ENCODE measurements at places on chromosomes 2 and 18.
A peak's percentile ranks its signal among the peaks of the same experiment; 100 is the strongest.

DNA sequence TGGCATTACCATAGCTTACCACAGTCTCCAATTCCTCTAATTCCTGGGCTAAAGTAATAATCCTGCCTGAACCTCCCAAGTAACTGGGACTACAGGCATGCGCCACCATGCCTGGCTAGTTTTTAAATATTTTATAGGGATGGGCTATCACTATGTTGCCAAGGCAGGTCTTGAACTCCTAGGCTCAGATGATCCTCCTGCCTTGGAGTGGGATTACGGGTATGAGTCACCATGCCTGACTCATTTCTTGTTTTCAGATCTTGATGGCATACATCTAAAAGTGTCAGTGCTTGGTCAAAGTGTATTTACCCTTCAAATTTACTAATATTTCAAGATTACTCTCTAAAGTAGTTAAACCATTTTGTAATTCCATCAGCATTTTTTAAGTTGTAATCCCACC is 9.4 kb upstream of the SOCS6 start:
- DNase-seq, result no peak

GRCh38 chr18:10475276-10475653 is 20.8 kb downstream of the APCDD1 start:
- no peak for DNase-seq

DNA sequence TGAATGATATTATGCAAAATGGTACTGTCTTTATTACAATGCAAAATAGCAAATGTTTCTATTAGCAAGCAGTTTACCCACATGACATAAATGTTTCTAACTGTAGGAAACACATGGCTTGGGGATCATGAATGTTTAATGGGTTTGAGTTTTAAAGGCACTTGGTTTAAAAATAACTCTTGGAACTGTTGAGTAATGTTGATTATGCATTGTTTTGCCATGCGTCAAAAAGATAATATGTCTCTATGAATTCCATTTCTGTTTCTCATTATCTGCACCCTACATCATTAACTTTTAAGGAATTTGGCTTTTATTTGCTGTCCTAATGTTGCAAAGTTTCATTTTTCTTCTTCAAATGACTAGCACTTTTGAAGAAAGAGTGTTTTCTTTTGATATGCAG is 1355.5 kb downstream of the SUCLG1 start:
- DNase-seq, result no peak

GRCh38 chr2:160584972-160585494 is 91.4 kb upstream of the RBMS1 start:
- no peak for DNase-seq

GRCh38 chr2:239144713-239144999 is 256.2 kb downstream of the HDAC4 start:
- DNase-seq, result no peak

GRCh38 chr18:73316513-73316912 is 448.7 kb upstream of the NETO1 start:
- DNase-seq, result no peak

DNA sequence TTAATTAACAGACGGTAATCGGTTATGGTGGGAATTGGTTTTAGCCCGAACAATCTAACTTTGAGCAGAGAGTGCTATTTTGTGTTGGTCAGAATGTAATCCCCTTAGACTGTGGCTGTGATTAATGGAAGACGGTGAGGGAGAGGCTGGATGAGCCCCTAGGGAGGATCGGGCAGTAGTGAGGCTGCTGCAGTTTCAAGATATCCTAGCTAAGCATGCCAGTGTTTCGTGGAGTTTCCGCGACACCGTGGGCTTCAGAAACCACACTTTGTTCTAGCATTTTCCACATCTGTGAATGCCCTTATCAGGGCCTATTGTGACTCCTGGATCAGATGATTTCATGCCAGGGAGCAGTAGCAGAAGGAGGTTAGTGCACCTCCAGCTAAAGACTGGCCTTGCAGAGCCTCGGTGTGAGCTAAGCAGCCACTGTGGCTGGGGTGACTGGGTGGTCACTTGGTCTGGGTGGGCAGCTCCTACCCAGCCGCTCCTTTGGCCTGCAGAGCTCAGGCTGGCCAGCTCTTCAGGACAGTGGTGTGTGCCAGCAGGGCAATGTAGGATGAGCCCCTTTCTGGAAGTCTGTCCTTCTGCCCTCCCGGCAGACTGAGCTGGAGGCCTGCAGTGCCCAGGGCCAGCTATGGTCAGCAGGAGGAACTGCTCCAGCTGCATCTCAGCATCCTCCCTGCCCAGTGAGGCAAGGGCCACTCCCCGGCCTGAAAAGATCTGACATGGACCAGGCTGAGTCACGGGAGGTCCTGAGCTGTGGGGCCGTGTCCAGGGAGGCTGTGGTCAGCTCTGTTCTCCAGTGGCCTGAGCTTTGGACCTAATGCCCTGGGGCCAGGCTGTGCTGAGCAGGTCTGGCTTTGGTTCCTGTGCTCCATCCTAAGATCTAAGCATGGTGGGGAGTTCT is 142.6 kb upstream of the GPC1 start:
- DNase-seq, result no peak

- no peak for DNase-seq
Observed at GRCh38 chr2:88683160-88684021, 8.1 kb upstream of the RPIA start.

DNA sequence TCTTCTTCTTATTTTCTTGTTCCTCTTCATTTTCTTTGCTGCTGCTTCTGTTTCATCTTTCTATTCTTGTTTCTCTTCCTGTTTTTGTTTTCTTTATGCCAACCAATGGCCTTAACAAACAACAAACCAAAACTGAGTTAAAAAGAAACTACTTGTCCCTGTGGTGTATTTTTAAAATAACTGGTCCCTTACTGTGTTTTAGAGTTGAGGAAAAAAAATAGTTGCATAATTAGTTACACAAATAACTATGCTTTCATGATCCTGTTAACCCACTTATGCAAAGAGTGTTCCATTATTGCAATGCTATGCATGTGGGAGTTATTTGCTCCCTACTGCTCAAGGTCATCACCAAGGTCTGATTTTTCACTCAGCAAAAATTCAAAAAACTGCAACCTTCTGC is 39.5 kb upstream of the IMP4 start:
- DNase-seq, result no peak

GRCh38 chr2:84327645-84328249 is 131.3 kb downstream of the SUCLG1 start:
- no peak for DNase-seq

GRCh38 chr2:109369671-109370191 is 240.7 kb downstream of the SH3RF3 start:
- DNase-seq, result peak; percentile 84

GRCh38 chr2:53403792-53404413 is 363.7 kb upstream of the CHAC2 start:
- DNase-seq, result no peak

- no peak for DNase-seq
Observed at GRCh38 chr2:129922571-129923264, 56.7 kb upstream of the RAB6C start.

DNA sequence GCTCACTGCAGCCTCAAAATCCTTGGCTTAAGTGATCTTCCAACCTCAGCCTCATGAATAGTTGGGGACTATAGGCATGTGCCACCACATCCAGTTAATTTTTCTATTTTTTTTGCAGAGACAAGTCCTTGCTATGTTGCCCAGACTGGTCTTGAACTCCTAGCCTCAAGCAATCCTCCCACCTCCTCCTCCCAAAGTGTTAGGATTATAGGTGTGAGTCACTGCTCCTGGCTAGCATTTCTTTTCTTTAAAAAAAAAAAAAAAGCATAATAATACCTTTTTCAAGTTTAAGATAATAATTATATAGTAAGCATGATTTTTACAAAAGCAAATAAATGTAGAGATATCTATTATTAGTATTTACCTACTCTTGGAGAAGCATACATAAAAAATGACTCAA is 36.1 kb downstream of the PPP4R1 start:
- no peak for DNase-seq

DNA sequence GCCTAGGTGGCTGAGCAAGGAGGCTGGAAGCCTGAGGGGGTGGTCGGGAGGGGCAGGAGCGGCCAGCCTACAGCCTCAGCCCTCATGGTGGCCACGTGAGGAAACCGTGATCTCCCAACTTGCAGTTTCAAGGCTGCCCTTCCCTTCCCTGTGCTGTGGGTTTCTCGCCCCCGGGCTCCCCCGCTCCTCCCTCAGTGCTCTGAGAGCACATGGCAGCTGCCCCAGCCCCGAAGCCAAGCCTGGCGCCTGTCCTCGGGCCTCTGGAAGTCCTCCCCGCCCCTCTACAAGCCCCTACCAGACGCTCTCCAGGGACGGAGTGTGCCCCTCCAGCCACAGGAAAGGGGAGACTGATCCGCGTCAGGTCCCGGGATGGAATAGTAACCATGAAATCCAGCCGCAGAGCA is 586 bp upstream of the ANKRD23 start:
- DNase-seq, result no peak

- DNase-seq, result no peak
Observed at GRCh38 chr2:104286841-104287240, 567.1 kb upstream of the POU3F3 start.

DNA sequence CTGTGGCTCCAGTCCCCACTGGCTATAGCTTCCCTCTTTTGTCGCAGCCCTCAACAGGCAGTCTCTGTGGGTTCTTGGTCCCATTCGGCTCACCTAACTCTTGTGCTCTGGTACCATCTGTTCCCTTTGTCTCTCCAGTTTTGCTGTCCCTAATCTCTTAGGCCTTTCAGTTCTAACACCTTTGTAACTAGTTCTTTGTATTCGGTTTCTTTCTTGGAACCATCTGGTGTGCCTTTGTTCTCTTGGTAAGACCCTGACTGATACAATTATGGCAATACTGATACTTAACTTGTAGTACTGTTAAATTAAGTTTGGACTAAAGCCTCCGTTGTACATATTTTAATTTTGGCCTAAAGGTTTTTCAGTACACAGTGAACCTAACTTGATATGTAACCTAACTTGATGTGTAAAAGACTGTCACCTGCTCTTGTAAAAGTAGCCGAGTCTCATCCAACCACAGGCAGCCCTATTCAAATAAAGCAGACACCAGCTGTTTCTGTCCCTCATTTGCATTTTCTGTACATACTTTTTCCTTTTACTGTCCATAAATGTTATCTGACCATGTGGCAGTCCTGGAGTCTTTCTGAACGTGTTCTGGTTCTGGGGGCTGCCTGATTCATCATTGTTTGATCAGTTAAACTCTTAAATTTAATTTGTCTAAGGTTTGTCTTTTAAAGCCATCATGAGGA is 4.8 kb upstream of the MRPL44 start:
- DNase-seq, result no peak

- DNase-seq, result no peak
Observed at GRCh38 chr18:31612124-31612523, 20.4 kb downstream of the TTR start.

- DNase-seq, result no peak
Observed at GRCh38 chr18:75205514-75206132, 3.3 kb downstream of the PTGR3 start.

DNA sequence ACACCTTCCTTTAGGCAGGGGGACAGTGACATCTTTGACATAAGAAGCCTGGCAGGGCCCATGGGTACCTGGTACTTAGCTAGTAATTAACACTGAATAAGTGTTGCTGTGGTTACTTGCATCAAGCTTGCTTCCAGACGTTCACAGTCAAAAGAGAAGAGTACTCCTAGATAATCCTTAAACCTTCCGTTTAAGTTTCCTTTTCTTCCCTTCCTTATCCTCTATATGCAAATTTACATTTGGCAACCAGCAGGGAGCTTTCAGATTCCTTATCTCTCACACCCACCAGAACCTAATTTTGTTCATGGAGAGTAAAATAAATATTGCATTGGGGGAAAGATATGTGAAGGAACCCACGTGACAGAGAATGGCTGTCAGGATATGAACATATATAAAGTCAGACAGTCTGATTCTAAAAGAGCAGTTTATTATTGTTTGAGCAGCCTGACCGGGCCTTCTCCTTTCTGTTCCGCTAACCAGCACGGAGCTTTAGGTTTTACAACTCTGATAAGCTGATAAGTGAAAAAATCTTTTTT is 7.8 kb upstream of the RAB31 start:
- peak; percentile 22 for DNase-seq

DNA sequence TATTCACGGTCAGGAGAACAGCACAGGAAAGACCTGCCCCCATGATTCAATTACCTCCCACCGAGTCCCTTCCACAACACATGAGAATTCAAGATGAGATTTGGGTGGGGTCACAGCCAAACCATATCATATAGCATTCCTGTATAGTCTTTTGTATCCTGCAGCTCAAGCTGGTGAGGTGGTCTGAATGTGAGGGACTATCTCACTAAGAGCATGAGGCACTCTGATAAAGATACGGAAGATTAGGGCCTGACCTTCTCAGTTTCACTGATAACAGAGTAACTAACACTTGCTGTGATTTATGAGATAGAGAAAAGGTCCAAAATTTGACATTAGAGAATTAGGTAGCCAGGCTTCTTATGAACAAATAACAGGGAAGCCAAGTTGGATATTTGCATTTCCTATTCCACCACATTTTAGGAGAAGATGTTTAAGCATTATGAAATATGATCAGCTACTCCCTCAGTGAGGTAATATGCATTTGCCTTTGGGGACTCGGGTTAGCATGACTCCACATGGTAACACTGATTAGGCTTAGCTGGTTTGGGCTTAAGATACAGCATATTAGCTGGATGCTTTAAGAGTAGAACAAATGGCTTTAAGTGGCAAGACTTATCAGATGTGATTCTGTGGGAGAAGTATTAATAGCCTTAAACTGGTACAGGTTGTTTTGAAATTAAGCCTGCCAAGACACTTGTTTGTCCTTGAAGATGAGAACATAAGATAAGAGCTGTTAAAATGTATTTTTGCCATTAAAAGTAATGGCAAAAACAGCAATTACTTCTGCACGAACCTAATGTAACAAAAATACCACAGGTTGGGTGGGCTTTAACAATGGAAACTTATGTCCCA is 106.9 kb upstream of the MSTN start:
- DNase-seq, result no peak

DNA sequence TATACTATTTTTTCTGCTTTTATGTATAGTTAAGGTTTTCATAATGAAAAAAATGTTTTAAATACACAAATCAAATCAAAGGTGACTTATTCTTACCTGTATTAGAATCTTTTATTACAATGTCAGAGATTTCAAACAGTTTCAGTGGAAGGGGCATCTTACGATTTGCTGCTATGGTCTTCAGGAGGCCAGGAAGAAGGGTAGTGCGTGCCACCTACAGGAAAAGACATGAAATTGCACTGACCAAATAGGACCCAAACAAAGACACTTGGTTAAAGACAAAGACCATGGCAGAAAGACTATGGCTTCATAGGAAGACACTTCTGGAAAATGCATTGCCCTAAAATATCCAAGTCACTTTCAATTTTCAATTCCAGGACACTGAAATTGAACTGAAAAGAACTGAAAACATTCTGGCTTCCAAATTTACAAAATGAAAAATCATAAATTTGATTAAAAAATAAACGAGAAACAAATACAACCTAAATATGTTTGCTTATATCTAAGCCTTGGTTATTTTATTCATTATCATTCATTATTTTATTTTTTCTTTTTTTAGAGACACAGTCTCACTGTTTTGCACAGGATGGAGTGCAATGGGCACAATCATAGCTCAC is 42.1 kb downstream of the FARSB start:
- no peak for DNase-seq

DNA sequence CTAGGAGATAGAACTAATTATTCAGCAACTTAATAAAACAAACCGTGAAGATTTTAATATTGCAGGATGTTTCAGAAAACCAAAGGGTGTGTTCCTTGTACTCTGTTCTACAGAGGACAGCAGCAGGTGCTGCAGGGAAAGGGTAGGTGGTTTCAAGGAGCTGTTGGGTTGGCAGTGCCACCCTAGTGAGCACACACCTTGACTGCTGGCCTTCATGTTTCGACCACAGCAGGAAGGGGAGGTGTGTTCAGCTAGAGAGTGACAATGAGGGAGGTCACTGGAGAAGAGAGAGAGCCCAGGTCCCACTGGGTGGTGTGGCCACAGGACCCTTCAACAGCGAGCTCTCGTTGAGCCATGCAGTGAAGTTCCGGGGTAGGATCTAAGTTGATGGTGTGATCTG is 98.6 kb downstream of the ZNF236 start:
- no peak for DNase-seq

Measured in mesenteric fat pad (tissue), 1 donor.